ENCODE measurements at places on chromosomes 2 and 18.

DNA sequence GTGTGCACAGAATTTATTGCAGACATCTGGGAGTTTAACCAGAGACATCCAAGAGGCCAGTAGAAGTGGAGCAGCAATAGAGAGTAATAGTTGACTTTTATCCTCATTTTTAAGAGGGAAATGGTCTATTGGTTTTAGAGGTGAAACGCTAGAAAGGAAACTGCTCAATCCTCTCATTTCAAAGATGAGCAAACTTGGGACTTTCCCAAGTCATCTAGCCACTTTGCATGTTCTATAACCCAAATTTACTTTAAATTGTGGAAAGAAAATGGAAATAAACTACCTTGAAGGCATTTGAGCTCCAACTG is 601.7 kb downstream of the ARHGAP15 start:
- no peak for DNase-seq

GRCh38 chr2:85011747-85012146 is 40.8 kb downstream of the KCMF1 start:
- peak; percentile 61 for DNase-seq

DNA sequence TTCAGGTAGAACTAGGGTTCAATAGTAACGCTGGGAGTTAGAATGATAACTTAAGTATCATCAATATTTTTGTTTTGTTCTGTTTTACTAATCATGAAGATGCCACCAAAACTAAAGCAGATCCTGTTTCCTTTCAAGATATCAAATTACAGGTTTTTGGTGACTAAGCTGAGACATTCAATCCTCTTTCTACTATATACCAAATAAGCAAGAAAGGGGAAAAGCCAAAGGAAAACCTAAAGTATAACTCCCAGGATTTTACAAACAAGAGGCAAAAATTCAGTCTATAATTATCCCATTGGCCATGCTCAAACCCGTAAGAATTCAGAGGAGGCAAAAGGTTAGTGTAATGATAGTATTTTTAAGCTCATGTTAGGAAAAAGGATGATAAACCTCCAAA is 175.2 kb upstream of the CCDC150 start:
- DNase-seq: no peak

DNA sequence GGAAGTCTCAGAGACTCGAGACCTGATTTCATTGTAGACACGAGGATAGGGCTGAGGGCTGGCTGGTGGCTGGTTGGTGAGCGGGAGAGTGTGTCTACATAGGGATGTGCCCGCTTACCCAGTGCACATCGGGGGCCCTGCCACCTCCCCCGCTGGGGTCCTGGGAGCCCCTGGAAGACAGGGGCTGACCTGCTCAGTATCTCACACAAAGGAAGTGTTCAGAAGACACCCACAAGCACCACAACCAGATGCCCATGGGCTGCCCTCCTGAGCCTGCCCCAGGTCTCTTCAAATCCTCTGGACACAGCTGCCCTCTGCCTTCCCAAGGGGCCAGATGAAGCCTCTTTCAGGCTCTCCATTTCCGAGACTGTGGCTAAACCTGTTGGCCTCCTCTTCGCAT is 43.1 kb downstream of the MYCN start:
- no peak for DNase-seq

- no peak for DNase-seq
Measured at GRCh38 chr2:24199968-24200590, 25.2 kb downstream of the FAM228A start.

- no peak for DNase-seq
Measured at GRCh38 chr18:396251-396555, 104.3 kb downstream of the COLEC12 start.

DNA sequence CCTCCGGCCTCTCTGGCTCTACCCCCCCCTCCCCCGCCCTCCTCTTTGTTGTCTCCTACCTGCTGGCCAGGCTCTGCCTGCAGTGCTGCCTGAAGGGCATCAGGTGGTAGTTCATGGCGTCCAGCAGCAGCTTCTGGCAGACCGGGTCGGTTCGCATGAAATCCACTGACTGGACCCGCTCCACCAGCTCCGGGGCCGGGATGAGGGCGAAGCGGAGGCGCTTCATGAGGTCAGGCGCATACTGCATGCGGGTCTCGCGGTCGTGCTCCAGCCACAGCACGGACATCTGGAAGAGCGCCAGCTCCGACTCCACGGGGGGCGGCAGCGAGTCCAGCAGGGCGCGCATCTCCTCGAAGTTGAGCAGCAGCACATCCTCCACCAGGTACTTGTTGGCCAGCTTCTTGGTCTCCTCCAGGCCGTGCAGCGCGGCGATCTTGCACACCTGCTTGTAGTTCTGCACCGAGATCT is 3.2 kb downstream of the KLHL14 start:
- DNase-seq: peak; percentile 75

DNA sequence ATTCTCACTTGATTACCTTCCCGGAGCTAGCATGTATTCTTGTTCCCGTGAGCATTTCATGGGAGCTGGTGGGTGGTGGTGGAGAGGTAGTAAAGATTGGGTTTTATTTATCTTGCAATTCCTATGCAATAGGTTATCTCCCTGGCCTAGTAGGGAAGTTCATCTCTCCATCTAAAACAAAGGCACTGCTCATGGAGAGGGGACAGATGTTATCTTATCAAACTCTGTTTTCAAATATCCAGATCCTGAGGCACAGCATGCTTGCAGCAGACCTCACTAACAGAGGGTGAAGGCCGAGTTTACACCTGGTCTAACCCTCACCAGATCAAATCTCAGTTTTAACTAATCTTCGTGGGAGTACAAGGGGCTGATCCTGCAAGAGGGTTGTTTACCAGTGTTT is 98.9 kb downstream of the CYRIA start:
- DNase-seq: no peak

DNA sequence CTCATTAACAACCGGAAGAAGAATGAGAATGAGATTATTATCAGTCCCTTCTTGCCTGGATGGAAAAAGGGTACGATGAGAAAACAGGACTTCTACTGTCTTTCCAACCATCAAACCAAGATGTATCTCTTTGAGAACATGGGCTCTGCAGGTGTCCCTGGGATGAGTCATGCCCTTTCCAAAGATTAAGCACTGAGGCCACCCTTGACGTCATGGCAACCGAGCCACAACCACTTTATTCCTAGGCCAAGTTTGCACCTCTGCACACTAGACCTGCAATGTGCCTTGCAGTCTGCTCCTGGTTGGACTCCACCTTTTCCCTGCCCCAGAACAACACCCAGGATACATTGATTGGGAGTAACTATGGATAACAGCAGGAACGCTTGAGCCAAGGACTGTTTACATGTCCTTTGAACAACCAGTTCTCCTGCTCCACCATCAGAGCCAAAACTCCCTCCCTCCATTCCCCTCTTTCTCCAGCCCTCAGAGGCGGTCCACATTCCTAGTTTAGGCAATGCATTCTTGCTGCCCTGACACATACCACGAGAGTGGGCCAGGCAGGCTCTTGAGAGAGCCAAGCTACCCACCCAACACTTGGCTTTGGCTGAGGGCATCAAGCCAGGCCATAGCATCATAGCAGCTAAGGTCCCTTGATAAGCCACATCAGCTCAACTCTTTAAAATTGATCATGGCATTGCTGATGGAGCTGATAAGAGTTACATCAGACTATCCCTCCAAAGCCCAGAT is 310.7 kb downstream of the TNS1 start:
- DNase-seq: peak; percentile 56

DNA sequence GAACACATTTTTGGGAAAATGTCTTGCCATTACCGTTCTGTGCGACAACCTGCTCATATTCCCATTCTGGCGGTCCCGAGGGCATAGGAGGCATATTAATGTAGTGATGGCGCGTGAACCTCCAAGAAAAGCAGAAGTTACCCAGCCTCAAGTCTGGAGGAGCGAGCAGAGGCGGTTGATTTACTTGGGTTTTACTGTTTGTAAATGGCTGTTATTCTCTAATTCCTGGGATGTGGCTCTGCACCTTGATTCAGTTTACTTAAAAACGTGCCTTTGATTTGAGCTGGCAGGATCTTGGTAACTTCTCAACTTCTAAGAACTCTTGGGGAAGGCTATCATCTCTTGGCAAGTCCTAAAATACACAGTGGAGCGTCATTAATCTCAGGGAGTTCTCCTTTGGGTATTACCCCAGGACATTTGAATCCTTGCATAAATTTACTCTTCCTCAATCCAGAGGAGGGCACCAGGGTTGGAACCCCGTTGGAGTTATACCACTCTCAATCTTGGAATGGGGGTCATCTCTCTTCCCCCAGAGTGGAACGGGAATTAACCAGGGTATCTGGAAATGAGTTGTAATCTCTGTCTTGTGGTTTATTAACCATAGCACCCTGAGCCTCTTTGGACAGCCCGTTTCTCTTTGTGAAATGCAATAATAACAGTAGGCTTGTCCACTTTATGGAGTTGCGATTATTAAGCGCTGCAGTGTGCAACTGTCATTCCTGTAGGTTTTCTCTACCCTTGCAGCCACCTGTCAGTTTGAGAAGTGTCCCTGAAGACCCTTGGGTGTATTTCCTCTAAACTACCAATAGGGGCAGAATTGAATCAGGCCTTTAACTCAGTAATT is 2.1 kb downstream of the HK2 start:
- DNase-seq: peak; percentile 56

- DNase-seq: no peak
Measured at GRCh38 chr2:121873864-121874263, 118.4 kb downstream of the TSN start.

DNA sequence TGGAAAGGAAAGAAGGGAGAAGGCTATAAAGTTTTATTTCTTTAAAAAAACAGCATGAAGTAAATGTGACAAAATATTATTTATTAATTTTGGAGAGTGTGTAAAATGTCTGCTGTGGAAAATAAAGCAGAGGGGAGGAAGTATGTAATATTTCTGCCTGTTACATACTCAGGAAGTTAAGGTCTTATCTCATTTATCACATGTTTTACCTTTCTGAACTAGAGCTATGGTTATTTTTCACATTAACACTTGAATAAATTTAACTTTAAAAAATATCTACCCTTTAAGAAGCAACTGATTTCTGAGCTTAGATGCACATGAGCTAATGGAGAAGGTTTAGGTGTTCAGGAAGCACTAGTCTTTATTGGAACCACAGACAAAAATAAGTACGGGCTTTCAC is 148.3 kb downstream of the GRB14 start:
- DNase-seq: no peak

- DNase-seq: no peak
Measured at GRCh38 chr18:10011061-10011460, 97.2 kb downstream of the VAPA start.

GRCh38 chr2:95113464-95113863 is 8.1 kb downstream of the MRPS5 start:
- no peak for DNase-seq

GRCh38 chr2:129767346-129768035 is 212.0 kb upstream of the RAB6C start:
- DNase-seq: peak; percentile 30

- no peak for DNase-seq
Measured at GRCh38 chr2:46091961-46092667, 205.1 kb upstream of the EPAS1 start.

DNA sequence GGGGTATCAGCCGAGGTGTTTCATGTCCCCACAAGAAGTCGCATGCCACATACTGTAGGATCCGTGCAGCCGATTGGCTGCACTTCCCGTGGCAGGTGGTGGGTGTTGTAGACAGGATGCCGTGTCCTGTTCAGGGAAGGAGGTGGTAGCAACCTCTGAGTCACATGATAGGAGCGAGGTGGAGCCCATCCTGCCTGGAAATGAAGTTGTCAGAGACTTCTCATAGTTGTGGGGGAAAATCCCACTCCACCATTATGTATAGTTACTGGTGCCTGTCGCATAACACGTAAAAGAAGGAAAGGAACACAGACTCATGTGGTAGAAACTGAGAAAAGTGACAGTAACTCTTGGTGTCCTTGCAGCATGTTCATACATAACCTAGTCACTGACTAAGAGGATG is 91.4 kb upstream of the IL1R2 start:
- no peak for DNase-seq

- DNase-seq: no peak
Measured at GRCh38 chr18:26961839-26962238, 96.3 kb upstream of the AQP4 start.

DNA sequence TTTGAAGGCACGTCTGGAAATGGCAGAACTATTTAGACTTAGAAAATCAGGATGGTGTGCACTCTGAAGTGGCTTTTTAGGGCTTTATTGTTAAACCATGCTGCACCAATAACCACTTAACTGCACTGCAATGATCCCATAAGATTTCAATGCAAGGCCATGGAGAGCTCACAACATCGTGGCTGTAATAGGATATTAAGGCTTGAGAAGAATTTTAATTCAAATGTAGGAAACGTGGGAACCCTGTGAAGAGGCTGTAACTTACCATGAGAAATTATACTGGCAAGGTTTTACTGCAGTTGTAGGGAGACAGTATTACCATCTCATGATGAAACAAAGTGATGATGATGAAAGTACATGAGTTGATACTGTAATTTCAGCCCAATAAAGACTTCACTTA is 242.5 kb downstream of the AFF3 start:
- no peak for DNase-seq

- DNase-seq: no peak
Measured at GRCh38 chr2:75416420-75417342, 144.1 kb downstream of the EVA1A start.

- peak; percentile 70 for DNase-seq
Measured at GRCh38 chr2:143685421-143686078, 556.3 kb downstream of the ARHGAP15 start.

DNA sequence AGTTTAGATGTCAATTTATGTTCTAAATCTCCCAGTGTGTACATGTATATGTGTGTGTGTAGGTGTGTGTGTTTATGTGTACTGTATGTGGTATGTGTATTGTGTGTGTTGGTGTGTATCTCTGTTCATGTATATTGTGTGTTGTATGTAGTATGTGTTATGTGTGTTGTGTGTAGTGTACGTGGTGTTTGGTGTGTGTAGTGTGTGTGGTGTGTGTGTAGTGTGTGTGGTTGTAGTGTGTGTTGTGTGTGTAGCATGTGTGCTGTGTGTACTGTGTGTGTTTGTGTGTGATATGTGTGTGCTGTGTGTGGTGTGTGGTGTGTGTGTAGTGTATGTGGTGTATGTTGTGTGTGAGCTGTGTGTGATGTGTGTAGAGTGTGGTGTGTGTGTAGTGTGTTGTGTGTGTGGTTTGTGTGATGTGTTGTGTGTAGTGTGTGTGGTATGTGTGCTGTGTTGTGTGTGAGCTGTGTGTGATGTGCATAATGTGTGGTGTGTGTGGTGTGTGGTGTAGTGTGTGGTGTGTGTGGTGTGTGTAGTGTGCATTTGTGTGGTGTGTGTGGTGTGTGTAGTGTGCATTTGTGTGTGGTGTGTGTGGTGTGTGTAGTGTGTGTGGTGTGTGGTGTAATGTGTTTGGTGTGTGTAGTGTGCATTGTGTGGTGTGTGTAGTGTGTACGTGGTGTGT is 5.2 kb upstream of the RTP5 start:
- DNase-seq: no peak

DNA sequence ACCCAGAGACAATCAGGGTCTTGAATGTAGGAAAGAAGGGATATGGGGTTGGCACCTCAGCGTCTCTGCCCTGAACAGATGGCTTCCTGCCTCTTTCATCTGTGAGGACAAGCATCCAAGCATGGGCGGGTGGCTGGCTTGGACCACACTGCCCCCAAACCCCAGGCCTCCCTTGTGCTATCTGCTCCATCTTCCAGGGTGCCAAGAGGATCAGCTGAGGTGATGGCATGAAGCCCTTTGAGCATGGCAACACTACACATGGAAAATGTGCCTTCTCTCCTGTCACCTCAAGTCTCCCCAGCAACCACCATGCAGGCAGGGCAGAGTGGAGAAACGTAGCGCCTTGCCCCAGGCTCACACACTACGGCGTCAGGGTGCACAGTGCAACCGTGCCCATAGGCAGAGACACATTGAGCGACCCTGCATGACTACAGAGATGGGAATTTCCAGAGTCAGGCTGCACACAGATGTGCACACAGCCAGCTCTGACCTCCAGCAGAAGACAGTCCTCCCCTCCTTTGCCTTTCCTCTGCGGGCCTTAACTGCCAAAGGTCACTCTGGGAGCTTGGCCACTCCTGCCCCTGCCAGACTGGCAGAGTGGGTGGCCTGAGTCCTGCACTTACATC is 1.5 kb downstream of the KCNIP3 start:
- no peak for DNase-seq

Data from islet precursor cell (in vitro differentiated cells).